T-helper 22 cell (primary cell): ENCODE measurements at places on chromosomes 5 and 9.

DNA sequence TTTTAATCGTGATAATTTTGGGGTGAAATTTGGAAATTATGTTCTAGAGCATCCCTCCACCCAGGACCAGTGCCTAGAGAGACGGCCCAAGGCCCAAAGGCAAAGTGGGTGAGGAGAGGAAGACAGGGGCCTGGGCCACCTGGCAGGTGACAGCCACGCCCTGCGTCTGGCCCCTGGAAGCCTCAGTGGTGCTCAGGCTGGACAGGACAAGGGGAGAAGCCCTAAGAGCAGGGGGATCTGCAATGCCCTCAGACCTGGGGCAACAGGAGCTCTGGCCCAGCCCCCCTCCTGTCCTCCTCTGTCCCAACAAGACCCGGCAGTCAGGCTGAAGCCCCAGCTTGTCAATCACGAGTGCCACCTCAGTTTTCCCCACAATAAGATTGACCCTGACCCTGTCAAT, 134.8 kb downstream of the ADAMTS2 start:
- no peak for DNase-seq

DNA sequence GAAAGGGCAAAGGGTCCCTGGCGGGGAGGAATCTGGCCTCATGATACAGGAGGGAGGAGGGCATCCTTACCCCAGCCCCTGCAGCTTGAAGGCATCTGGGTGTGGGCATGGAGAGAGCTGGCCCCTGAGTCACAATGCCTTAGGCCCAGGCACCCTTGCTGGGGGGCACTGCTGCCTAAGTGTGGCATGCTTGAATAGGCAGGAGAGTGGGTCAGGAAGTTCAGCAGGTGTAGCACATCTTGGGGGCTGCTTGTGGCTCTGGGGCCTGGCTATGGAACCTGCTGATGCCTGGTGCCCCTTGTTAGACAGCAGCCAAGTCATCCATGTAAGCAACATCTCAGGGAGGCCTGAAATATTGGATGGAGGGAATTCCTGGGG, 63.1 kb downstream of the HSPA4 start:
- DNase-seq: no peak

DNA sequence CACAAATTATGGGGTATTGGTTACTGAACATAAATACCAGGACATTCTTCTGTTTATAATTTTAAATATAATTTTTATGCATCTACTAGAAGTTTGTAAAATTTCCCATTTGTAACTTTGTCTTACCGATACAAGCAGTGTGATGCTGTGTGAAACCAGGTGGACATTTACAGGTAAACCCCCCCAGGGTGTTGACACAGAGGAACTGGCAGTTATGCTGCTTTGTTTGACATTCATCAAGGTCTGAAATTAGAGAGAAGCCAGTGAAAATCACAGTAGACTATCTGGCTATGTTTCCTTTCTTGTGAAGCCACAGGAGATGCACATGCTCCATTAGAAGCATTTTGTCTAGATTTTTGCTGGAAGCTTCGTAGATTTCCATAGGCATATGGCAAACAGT, 190.9 kb downstream of the SLC12A2 start:
- DNase-seq: no peak

DNA sequence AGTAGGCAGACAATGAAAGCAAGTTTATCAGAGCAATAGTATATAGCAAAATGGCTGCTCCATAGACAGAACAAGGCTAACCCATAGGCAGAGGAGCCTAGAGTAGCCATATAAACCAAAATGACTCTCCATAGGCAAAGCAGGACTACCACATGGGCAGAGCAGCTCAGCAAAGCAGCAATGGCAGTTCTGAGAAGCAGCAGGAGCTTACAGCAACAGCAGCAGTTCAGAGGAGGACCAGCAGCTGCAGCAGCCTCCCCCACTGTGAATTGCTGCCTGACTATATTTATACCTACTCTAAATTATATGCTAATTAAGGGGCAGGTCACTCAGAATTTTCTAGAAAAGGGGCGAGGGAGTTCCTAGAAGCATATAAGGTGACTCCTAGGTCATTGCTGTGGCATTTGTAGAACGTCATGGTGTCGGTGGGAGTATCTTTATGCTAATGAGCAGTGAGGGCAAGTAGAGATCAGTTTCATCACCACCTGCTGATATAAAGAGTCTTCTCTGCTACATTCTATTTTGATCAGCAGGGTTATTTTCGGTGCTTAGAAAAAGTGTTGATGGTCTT, 1115.5 kb downstream of the DTWD2 start:
- no peak for DNase-seq

DNA sequence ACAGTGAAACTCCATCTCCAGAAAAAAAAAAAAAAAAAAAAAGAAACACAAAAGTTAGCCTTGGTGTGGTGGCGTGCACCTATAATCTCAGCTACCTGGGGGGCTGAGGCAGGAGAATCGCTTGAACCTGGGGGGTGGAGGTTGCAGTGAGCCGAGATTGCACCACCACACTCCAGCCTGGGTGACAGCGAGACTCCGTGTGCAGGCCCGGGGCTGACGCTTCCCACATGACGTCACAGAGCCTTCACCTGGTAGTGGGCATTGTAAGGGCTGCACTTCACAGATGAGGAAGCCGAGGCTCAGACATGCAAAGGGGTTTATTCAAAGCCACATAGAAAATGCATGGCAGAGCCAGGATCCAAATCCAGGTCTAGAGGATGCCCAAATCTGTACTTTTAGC, 114.2 kb downstream of the GAPVD1 start:
- DNase-seq: no peak

DNA sequence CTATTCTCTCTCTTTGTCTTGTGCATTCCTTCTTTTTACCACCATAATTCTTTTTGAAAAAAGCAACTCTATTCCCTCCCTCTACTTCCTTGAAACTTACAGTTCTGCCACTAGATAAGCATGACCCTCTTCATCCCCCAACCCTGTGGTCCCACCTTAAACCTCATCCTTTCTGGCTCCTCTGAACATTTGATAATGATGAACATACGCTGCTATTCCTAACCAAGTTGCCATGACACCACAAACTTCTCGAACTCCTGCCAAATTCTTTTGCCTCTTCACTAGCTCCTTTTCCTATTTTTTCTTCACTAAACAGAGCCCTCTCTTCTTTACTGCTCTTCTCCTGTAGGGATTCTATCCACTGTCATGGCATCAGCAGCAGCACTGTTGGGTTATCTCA, 57.1 kb downstream of the MOCS2 start:
- DNase-seq: no peak

DNA sequence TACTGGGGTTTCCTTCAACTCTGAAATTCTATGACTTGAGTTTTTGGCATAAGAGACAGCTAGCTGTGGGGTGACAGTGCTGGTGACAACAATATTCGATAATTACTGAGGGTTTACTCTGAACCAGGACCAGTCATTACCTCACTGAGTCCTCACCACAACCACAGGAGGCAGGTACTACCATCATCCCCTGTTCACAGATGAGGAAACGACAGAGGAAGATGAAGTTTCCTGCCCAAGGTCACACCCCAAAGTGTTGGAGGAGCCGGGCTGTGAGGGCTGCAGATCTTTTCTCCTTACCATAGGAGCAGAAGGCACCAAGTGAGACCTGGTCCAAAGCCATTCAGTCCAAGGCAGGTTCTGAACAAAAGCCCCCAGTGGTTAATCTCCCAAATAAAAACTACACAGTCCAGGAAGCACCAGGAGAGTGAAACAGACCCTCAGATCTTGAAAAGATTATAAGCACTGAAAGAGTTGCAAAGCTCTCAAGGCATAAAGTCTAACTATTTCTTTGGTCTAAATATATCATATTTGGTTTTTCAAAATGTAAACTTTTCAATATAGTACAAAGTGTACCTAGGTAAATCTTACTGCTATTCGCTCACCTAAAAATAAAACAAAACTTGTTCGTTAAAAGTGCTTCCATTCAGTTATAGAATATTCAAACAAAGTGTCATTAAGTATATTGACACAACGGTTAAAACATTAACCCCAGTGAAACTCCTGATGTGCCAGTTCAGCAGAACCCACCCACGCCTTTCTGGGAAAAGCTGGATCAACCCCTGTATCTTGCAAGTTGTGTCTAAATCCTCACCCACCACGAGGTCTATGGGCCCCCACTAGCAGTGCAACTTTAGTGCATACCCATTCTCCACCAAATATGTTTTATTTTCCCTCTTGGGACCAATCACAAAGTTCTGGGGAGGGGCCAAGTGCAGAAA, 82.6 kb upstream of the EQTN start:
- no peak for DNase-seq

- DNase-seq: no peak
Measured at GRCh38 chr5:172594867-172595466, 46.1 kb upstream of the NEURL1B start.

DNA sequence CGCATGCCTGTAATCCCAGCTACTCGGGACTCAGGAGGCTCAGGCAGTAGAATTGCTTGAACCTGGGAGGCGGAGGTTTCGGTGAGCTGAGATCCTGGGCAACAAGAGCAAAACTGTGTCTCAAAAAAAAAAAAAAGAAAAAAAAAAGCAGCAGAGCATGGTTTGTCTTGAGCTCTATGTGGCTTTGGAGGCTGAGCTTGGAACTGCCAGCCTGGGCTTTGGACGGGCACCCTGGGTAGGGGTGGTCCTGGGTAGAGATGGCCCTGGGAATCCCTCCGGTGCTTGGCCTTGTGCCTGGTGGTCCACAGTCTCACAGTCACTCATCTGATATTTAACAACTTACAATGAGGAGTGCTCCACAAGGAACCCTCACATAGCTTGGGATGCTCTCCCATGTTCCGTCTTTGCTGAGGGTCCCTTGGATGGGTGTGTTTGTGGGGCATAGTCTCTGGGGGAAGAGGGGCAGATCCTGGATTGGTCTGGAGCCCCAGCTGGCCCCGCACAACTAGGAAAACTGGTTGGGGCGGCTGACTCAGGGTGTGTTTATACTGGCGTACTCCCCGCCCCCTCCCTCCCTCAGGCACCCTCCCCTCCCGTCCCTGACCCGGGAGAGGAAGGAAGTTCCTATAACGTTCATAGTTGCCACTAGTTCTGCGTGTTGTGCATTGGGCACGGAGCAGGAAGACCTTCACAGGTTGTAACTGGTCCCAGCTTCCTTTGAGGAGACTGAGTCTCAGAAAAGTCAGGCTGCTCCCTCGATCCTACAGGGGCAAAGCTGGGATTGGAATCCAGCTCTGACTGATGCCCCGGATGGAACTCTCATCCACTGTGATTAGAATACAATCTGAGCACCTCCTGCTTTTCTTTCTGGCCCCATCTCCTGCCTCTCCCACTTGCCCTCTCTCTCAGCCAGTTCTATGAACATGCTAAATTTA, 11.2 kb downstream of the IER5L start:
- no peak for DNase-seq

DNA sequence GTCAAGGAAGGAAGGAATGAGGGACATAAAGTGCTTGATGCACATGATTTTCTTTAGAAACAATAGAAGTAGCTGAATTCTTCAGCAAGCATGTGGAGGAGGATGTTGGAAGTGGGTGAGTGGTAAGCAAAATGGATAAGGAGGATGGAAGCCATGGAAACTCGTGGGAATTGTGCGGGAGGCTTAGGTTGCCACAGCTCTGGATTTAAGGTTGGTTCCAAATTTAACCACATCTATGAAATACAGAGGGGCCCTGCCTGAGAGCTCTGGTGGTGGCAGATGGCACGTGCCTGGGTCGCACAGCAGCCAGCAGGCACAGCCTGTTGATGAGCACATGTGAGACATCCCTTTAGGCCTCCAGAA, 284.7 kb downstream of the SMARCA2 start:
- no peak for DNase-seq

DNA sequence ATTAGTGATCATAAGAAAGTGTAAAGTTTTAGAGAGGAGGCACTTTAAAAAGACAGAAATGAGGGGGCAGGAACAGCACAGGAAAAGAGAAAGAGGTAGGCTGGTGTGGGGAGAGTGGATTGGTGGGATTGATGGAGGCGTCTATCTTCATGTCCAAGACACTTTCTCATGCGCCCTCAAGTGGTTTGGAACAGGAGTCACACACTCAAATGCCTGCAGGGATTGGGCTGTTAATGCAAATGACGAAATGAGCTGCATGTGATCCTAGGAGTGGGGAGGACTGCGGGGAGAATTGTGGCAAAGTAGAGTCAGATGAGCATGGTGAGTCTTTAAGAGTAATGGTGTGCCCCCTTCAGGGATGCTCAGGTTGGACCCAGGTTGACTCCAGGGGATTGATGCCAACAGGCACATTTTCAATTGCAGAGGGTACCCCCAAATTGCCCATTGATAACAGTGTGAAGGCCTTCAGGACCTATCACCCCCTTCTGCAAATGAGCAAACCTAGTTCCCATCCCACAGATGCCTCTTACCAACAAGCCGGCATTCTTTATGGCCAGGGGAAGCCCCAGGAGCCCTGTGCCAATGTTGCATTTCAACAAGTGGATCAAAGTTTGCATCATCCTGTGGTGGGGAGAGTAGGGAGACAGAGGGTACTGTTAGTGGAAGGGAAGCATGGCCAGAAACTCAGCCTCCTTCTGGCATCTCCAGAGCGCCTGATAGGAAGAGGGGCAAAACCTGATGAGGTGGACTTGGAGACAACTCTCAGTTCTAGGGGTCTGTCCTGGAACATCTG, 5.3 kb downstream of the SLC36A3 start:
- no peak for DNase-seq

DNA sequence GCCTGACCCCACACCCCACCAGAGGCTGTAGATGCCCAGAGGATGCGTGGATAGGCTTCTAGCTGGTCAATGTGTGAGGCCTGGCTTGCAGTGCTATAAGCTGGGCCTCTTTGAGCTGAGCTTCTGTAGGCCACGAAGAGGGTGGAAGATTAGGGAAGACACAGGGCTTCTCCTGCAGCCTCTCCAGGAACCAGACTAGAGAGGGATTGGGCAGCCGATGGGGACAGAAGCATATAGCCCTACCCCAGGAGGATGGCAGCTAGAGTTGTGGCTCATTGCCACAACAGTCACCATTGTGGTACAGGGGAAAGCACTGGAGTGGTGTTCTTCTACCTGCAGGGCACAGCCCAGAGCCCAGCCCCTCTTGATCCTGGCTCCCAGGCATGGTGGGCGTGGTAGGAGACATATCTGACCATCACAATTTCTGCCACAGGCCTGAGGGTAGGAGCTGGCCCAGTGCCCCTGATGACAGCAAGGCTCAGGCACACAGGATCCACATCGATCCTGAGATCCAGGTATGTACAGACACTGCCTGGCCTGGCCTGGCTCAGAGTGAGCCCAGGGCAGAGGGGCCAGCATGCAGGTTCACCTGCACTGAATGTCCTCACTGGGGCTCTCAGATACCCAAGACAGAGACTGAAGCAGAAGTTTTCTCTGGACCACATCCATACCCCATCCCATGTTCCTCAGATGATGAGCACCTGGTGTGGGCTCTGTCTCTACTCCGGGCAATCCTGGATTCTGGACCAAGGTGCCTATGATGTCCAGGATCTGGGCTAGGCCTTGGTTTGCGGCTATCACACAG, 8.7 kb downstream of the PDLIM4 start:
- DNase-seq: no peak
